Muscle of leg (tissue), 16 donors: ENCODE measurements at places on chromosomes 3 and 15. TPM values are rescaled to one million over a fixed set of nuclear protein-coding genes. Genes with fewer than 3 reads are reported as not detected.

DNA sequence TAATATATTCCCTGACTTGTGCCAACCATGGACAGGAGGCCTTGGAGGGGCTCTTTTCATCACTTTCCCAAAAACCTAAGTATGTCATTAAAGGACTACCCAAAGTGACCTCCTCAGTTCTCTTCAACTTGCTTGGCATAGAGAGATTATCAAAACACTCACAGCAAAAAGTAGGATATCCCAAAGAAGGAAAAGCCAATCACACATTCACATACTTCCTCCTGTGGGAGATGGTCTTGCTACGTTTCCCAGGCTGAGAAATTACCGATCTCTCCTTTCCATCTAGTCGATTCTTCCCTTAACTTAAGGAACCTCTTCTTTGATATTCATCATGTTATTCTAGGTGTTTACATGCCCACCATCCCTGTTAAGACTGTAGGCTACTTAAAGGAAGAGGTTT lies 9.1 kb downstream of the DPPA4 start:
- no peak overlapping the region for H3K27ac ChIP-seq
- no peak overlapping the region for H3K4me3 ChIP-seq
- H3K4me1 ChIP-seq = no peaks in the 10 kb centered on the region
- H3K36me3 ChIP-seq = no peaks in the 10 kb centered on the region

- H3K27ac ChIP-seq = no peak overlapping the region
- no peaks in the 10 kb centered on the region for H3K27me3 ChIP-seq
- no peaks in the 10 kb centered on the region for H3K4me1 ChIP-seq
- H3K36me3 ChIP-seq = no peaks in the 10 kb centered on the region
- peak; percentile 6 for DNase-seq
Observed at GRCh38 chr3:164486150-164486549, 592.1 kb downstream of the SI start.

DNA sequence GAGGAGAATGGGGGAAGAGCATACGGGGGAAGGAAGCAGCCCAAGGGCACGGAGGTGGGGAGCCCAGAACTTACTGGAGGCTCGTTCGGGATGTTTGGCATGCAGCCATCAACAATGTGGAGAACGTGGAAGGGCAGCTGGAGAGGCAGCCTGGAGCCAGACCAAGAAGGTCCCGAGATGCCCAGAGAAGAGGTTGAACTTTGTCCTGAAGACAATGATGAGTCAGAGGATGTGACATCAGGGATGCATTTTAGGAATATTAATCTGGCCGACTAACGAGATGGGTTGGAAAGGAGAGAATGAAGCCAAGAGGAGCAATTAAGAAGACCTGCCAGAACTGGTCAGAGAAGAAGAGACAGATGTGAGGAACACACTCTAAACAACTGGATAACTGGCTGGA lies 98.2 kb downstream of the SRGAP3 start:
- H3K36me3 ChIP-seq = peaks cover 3% of the 10 kb centered on the region
- peaks cover 30% of the 10 kb centered on the region for H3K4me1 ChIP-seq
- H3K4me3 ChIP-seq = no peak overlapping the region
- no peak overlapping the region for H3K27ac ChIP-seq

DNA sequence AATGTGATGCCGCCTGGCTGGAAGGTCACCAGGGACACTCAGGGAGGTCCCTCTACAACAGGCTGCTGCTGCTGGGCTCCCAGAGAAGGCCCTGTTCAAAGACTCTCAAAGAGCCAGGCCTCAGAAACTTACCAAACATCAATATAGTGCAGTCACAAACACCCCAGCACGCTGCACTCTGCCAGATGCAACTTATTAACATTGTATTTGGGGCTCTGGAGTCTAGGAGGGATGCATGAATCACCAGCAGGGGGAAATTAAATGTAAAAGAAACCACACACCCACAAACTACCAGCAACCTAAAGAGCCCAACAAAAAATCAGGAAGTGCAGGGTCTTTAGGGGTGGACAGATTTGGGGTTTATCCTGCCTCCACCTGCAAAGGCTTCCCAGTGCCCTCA lies 74.6 kb upstream of the SPATA12 start:
- no peaks in the 10 kb centered on the region for H3K27me3 ChIP-seq
- H3K4me3 ChIP-seq = no peak overlapping the region
- no peak overlapping the region for H3K27ac ChIP-seq
- no peak for DNase-seq

- H3K4me1 ChIP-seq = peaks cover 6% of the 10 kb centered on the region
- no peak overlapping the region for H3K27ac ChIP-seq
- no peak overlapping the region for H3K4me3 ChIP-seq
- H3K27me3 ChIP-seq = no peaks in the 10 kb centered on the region
- H3K36me3 ChIP-seq = no peaks in the 10 kb centered on the region
Observed at GRCh38 chr3:32303399-32303747, 64.9 kb downstream of the CMTM8 start.

GRCh38 chr15:64985366-64986033 lies 4.2 kb downstream of the SPG21 start:
- peaks cover 9% of the 10 kb centered on the region for H3K36me3 ChIP-seq
- no peaks in the 10 kb centered on the region for H3K27me3 ChIP-seq
- DNase-seq = peak; percentile 40

DNA sequence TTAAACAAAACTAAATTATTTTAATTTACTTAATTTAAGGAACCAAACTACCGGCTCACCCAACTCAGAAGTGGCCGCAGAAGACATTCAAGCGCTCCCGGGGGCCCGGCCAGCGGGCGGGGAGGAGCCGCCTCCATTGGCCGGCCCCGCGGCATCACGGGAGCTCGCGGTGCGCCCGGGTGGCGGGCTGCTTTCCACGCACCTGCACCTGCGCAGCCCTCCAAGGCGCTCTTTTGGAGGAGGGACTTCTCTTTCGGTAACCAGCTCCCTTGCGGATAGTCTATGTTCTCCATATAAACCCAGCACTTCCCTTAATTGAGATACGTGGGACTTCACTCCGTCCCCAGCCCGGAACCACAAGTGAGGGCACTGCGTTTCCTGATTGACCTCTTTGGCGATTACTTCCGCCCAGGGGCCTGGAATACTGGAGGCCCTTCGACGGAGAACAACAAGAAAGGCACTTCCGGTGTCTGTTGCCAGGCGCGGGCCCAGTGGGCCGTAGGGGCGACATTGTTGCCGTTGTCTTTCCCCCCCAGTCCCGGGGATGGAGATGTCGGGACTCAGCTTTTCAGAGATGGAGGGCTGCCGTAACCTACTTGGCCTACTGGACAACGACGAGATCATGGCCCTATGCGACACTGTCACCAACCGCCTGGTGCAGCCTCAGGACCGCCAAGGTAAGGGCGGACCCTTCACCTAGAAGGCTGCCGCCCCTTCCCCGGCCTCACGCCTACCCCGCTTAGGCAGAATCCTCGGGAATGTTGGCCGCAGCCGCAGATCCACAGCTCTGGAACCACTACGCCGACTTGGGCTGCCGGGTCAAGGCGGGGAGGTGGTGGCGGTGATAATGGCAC lies at the start of gene C3orf38:
C3orf38 (plus strand) TSS at position 451 of the 854 bp plus-strand sequence; CDS start at position 545, 94 bp downstream.
- H3K27me3 ChIP-seq = no peaks in the 10 kb centered on the region
- peak within 1 kb of the TSS; percentile 97 for H3K27ac ChIP-seq
- H3K4me1 ChIP-seq = peaks cover 9% of the 10 kb centered on the region
- peak within 1 kb of the TSS; percentile 91 for H3K4me3 ChIP-seq
- peak; percentile 98 for DNase-seq
- H3K36me3 ChIP-seq = peaks cover 3% of the 10 kb centered on the region

The ITIH1 gene
- 0.22 TPM for total RNA-seq

GRCh38 chr3:2714834-2715233 lies 395.3 kb downstream of the IL5RA start:
- H3K27me3 ChIP-seq = no peaks in the 10 kb centered on the region
- no peak for DNase-seq
- no peaks in the 10 kb centered on the region for H3K36me3 ChIP-seq
- no peak overlapping the region for H3K27ac ChIP-seq

GRCh38 chr3:56998076-56998529 lies 62.4 kb upstream of the SPATA12 start:
- H3K4me3 ChIP-seq = no peak overlapping the region
- no peaks in the 10 kb centered on the region for H3K27me3 ChIP-seq
- peak; percentile 87 for DNase-seq
- H3K36me3 ChIP-seq = peaks cover 3% of the 10 kb centered on the region
- H3K27ac ChIP-seq = peak overlapping the region; percentile 85

The CYP1A2 gene
- total RNA-seq = not detected

DNA sequence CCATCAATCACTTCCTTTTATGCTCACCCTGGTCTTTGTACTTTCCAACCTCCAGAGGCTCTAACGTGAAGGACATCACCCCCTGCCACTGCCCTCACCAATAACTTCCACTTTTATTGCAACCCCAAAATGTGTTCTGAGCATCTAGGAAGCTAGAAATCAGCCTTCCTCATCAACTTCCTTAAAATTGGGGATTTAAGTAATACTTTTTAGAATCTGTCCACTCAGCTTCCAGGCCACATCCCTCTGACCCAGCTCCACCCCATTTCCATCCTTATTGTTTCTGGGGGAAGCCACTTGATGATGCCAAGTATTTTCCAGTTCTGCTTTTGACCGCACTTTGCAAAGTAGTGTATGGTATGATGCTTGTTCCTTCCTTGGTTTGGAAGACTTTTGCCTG lies 73.5 kb upstream of the XCR1 start:
- H3K36me3 ChIP-seq = no peaks in the 10 kb centered on the region
- H3K27me3 ChIP-seq = no peaks in the 10 kb centered on the region
- H3K4me3 ChIP-seq = no peak overlapping the region
- peak; percentile 83 for DNase-seq
- peaks cover 4% of the 10 kb centered on the region for H3K4me1 ChIP-seq
- peak overlapping the region; percentile 55 for H3K27ac ChIP-seq

- peaks cover 14% of the 10 kb centered on the region for H3K4me1 ChIP-seq
- no peaks in the 10 kb centered on the region for H3K36me3 ChIP-seq
- no peaks in the 10 kb centered on the region for H3K27me3 ChIP-seq
- no peak overlapping the region for H3K4me3 ChIP-seq
- DNase-seq = no peak
Observed at GRCh38 chr15:28019594-28020309, 79.4 kb downstream of the OCA2 start.

DNA sequence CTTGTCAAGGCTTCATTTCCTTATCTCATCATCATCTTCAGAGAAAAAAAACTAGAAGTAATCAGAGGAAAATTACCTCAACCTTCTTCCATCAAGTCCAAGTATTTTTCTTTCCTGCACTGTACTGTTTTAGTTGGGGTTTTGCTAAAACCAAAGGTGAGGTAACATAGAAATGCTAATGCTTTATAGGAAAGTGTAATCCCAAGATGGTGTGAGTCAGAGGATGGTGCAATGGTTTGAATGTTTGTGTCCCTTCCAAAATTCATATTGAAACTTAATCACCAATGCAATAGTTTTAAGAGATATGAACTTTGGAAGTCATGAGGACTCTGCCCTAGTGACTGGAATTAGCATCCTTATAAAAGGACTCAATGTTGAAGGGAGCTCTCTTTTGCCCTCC lies 79.5 kb downstream of the KBTBD8 start:
- no peaks in the 10 kb centered on the region for H3K27me3 ChIP-seq
- H3K4me3 ChIP-seq = no peak overlapping the region
- no peaks in the 10 kb centered on the region for H3K4me1 ChIP-seq
- DNase-seq = no peak
- H3K27ac ChIP-seq = no peak overlapping the region

The CHRFAM7A gene
- total RNA-seq = 0.62 TPM

GRCh38 chr3:33941804-33942203 lies 143.4 kb downstream of the PDCD6IP start:
- H3K4me3 ChIP-seq = no peak overlapping the region
- no peak overlapping the region for H3K27ac ChIP-seq
- no peaks in the 10 kb centered on the region for H3K36me3 ChIP-seq
- no peak for DNase-seq
- H3K27me3 ChIP-seq = no peaks in the 10 kb centered on the region
- no peaks in the 10 kb centered on the region for H3K4me1 ChIP-seq

The LINGO1 gene
- 1.5 TPM for total RNA-seq

DNA sequence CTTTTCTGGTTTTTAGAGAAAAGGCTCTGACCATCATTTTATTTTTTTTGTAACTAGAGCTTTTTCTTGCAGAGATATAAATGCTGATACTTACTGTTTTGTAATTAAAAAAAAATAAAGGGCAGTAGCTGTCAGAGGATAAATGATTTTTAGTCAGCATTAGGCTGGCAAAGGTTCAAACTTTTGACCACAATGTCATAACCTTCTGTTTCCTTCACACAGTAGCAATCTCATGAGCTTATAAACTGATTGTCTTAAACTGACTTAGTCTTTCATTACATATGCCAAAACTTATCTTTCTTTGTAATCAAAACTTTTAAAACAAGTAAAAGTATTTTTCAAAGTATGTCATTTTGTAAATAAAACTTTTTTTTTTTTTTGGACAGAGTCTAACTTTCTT lies 841.9 kb downstream of the OTOL1 start:
- no peak overlapping the region for H3K27ac ChIP-seq
- no peaks in the 10 kb centered on the region for H3K4me1 ChIP-seq
- H3K27me3 ChIP-seq = no peaks in the 10 kb centered on the region
- H3K4me3 ChIP-seq = no peak overlapping the region

DNA sequence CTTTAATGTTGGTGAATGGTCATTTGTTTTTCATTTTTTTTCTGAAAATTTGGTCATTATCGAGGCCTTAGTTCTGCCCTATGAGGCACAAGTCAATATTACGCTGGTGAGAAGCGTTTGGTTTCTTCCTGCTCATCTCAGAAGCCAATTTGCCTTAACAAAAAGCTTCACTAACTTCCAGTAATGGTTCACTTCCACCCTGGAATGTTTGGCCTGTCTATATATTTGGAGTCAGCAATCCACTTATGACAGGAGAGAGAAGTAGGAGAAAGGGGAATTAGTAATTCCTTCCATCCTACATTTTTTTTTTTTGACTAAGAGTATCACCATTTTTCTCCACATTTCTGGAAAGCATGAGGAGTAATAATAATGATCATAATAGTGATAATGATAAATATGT lies 124.4 kb downstream of the DIPK2A start:
- H3K36me3 ChIP-seq = no peaks in the 10 kb centered on the region
- H3K27me3 ChIP-seq = no peaks in the 10 kb centered on the region
- no peaks in the 10 kb centered on the region for H3K4me1 ChIP-seq
- H3K4me3 ChIP-seq = no peak overlapping the region
- no peak for DNase-seq

- no peaks in the 10 kb centered on the region for H3K27me3 ChIP-seq
- H3K27ac ChIP-seq = no peak overlapping the region
- no peak for DNase-seq
- no peaks in the 10 kb centered on the region for H3K4me1 ChIP-seq
- no peaks in the 10 kb centered on the region for H3K36me3 ChIP-seq
- no peak overlapping the region for H3K4me3 ChIP-seq
Observed at GRCh38 chr3:12454076-12454815, 30.0 kb upstream of the TSEN2 start.

GRCh38 chr15:60999771-61000170 lies 229.3 kb downstream of the RORA start:
- no peaks in the 10 kb centered on the region for H3K36me3 ChIP-seq
- peaks cover 10% of the 10 kb centered on the region for H3K4me1 ChIP-seq
- peak; percentile 24 for DNase-seq
- no peak overlapping the region for H3K4me3 ChIP-seq

DNA sequence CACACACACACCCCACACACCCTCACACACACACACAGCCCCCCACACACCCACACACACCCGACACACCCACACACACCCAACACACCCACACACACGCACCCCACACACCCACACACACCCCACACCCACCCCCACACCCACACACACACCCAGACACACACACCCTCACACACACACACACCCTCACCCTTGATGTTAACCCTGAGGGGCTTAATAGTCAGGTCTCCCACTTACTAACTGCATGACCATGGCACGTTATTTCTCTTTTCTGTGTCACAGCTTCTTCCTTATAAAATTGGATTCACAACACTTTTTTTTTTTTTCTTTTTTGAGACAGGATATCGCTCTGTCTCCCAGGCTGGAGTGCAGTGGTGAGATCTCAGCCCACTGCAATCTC lies 2.8 kb downstream of the GRM2 start:
- H3K4me3 ChIP-seq = no peak overlapping the region
- no peak overlapping the region for H3K27ac ChIP-seq
- H3K36me3 ChIP-seq = peaks cover 3% of the 10 kb centered on the region
- H3K27me3 ChIP-seq = peaks cover 19% of the 10 kb centered on the region
- DNase-seq = no peak

The MRAS gene
- total RNA-seq = 44.0 TPM
